ENCODE measurements at places on chromosomes 3 and 15.

DNA sequence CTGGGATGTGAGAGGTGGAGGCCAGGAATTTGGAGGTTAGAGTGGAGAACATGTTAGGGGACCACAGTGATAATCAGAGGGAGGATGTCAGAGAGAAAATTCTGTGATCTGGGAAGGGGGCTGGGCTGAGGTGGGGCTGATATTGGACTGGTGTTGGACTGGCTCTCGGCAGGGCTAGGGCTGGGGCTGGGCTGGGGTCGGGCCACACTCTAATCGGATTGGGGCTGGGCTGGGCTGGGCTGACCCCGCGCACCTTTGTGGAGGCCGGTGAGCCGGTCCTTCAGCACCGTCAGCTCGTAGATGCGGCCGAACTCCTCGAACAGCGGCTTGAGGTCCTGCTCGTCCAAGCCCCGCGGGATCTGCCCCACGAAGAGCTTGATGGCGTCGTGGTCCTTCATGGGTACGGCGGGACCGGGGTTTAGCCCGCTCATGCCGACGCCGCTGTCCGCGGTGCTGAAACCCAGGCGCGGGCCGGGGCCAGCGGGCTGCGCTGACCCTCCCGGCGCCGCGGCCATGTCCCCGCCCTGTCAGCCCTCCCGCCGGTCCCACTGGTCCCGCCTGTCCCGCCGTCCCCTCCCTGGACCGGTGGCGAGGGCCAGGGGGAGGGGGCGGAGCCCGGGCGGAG is 485 bp downstream of the CELF6 start:
- peak; percentile 41 for DNase-seq

- no peak for DNase-seq
Observed at GRCh38 chr3:138890555-138891187, 55.9 kb upstream of the PIK3CB start.

GRCh38 chr3:71389911-71390573 is 193.5 kb downstream of the FOXP1 start:
- no peak for DNase-seq

DNA sequence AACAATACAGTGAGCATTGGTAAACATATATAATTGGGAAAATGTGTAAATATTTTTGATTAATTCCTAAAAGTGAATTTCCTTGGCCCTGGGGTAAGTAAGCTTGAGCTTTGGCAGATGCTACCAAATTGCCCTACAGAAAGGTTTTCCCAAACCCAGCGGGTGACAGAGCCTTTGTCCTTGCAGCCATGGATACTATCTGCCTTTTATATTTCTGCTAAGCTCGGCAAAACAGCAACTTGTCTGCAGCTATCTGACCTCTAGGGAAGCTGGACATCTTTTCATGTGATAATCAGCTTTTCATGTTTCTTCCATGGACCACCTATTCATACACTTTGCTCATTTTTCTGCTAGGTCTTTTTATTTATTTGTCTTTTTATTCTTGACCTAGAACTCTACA is 64.7 kb upstream of the SEC22A start:
- no peak for DNase-seq

DNA sequence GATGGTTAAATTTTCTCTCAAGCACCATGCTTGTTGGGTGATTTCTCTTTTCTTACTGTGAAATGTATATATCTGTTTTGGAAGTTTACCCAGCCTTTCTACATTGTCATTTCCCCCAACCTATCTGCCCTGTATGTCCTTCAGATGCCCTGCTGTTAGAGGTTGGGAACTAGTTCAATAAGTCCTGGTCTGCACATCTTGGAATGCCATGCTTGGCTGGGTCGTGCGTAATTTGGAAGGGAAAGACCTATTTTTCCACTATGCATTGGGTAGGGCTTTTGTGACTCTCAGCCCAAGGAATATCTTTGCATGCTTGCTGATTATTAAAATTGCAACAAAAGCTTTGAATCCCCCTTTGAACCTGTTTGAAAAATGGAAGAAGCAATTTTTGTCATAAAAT is 63.8 kb downstream of the TRIM71 start:
- DNase-seq = no peak

DNA sequence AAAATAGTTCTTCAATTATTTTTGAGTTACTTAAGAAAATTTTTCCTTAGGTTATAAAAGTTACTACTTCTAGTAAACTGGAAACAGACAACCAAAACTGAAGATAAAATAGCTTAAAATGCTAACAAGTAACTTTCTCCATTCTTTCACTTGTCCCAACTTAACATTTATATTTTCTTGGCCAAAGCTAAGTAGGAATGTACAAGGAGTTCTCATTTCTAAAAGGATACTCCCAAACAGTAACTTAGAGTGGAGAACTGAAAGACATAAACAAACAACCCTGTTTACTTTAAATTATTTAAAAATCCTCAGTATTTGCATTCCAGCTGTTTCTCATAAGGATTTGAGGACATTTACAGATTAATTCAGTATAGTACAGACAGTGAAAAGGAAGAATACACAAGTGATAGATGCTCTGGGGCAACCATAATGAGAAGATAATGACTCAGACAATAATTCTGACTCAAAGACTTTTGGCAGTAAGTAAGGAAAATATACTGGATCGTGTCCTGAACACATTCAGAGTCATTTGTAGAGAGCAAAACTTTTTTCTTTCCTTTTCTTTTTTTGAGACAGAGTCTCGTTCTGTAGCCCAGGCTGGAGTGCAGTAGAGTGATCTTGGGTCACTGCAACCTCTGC is 29.2 kb upstream of the ANXA2 start:
- peak; percentile 82 for DNase-seq

GRCh38 chr3:23302271-23302670 is 99.1 kb downstream of the UBE2E2 start:
- no peak for DNase-seq

DNA sequence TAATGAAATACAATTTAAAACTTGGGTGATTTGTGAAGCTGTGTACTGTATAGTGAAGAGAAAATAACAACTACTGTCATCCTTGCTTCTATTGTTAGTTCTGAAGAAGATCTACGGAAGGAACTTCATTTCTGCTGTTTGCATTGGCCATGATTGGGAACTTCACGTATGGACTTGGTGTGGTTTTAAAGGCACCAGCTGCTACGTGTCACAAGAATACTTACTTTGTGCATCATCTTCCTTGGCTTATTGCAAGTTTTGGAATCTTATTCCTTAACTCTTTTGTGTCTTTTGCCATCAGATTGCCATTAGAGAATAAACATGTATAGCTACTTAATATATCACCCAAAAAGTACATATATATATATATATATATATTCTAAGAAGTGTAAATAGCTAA is 75.0 kb upstream of the VEPH1 start:
- no peak for DNase-seq

GRCh38 chr3:4140921-4141320 is 162.2 kb upstream of the SETMAR start:
- no peak for DNase-seq

DNA sequence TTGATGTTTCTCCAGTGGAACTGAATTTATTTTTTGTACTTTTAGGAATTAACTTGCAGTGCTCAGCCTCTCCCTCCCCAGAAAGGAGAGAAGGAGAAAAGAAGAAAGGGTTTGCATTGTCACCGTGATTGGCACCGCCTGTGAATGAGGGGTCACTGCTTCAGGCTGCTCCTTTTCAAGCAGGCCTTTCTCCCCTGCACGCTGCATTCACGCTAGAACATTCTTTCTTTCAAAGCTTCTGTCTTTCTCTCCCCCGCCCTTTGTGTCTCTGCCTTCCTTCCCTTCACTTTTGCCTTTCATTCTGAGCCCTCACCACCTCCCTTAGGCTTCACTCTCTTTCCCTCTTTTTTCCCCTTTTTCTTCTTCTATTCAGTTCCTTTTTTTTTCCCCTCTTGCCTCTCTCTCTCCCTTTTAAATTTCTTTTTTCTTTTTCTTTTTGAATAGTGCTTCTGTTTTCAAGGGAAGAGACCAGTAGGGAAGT is 42.4 kb downstream of the ZNF710 start:
- DNase-seq = no peak

- DNase-seq = no peak
Observed at GRCh38 chr3:86109434-86109833, 881.5 kb downstream of the VGLL3 start.

DNA sequence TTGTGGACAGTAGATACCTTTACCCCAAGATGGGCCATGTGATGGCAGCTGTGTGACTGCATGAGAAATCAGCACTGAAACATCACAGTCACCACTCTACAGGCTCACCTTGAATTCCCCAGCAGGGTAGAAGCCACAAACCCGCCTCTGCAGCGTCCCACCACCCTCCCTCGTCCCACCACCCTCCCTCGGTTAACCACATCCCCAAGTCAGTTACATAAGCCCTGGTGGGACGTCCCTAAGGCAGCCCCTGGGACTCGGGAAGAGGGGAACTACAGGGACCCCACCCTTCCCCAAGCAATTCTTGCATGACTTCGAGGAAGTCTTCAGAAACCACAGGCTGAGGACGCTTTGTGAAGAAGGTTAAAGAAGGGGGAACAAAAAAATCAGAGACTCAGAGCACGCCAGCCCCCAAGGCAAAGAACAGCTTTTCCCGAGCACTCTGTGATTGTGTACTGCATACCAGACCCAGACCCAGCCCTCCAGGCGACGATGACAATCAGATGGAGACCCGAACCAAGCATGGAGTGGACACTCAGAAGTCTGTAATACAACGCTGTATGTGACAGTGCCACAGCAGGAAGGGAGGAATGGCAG is 60.5 kb downstream of the SH3BP5 start:
- no peak for DNase-seq

- no peak for DNase-seq
Observed at GRCh38 chr15:53564647-53565046, 194.8 kb downstream of the WDR72 start.

- peak; percentile 4 for DNase-seq
Observed at GRCh38 chr3:60742606-60743145, 508.6 kb downstream of the FHIT start.

DNA sequence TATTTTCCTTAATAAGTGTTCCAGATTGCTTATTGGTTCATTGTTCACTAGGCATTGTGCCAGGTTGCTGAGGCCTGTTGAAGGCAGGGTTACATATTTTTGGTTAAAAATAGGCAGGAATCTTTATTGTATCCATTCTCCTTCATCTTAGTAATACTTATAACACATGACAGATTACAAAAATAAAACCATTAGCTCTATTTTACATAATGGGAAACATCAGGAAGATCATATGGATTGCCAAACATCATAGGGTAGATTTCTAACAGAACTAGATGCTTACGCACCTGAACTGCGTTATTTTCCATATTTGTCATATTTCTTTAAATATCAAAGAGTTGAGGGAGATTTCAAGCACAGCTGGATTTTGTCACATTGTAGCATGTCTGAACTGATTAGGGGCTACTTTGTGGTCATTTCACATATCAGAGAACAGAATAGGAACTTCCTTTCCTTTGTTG is 462.9 kb upstream of the SGO1 start:
- peak; percentile 25 for DNase-seq

GRCh38 chr3:185847506-185847905 is 22.7 kb upstream of the IGF2BP2 start:
- DNase-seq = peak; percentile 75

DNA sequence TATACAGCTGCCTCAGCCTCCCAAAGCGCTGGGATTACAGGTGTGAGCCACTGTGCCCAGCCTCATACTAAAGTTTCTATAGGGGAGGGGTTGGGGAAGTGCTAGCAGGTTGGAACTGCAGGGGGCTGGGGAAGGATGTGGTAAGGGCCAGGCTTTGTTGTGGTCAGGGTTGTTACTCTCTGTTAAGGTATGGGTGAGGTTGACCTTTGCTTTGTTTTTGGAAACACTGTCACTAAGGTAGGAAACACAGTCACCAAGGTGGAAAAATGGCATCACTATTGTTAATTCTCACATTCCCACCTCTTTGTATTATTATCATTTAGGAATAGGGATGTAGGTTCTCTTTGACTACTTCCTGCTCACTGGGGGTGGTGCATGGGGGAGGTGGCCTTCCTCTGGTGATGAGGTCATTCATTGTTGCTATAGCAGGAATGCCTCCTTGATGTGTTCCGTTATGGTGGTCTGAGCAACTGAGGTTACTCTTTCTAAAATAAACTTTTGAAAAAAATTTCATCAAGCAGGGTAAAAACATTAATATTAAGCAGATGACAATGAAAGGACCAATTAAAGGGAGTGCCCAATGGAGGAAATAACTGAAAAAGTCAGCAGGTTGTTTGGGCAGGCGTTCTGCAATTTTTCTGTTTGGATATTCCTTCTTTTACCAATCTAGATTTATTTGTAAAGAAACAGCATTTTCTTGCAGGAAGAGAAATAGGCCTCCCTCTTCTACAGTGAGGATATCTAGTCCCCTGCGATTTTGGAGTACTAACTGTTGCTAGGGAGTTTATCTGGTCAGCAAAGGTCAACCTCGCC is 150.5 kb downstream of the WDR76 start:
- DNase-seq = peak; percentile 8

DNA sequence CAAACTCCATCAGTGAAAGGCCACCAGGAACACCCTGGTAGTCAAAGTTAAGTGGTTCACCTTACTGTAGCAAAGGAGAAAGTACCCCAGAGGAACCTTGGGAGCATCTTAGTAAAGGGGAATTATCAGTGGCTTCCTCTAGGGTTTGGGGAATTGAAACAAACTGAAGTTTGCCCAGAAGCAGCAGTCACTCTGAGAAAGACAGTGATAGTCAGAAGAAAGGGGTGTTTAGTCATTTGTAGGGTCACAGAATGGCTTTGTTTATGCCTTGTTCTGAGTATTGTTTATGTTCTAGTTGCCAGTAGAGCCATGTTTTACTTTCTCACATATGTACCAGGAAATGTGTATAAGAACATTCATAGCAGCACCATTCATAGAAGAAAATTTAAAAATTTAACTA is 93.8 kb downstream of the FHIT start:
- DNase-seq = no peak

DNA sequence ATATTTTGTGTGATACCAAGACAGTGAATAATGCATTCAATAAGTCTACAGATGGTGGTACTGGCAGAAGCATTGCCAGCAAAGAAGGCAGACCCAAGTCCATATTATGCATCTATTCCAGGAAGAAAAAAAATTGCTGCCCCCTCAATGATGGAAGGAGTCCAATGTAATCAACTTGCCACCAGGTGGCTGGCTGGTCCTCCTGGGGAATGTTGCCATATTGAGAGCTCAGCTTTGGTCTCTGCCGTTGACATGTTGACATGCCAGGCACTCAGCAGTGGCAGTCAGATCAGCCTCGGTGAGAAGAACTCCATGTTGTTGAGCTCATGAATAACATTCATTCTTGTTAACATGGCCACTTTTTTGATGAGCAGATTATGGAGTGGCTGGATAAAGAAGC is 298.5 kb downstream of the IGSF11 start:
- DNase-seq = no peak
